AG09319 (cell line): ENCODE measurements at places on chromosomes 6 and 20.

DNA sequence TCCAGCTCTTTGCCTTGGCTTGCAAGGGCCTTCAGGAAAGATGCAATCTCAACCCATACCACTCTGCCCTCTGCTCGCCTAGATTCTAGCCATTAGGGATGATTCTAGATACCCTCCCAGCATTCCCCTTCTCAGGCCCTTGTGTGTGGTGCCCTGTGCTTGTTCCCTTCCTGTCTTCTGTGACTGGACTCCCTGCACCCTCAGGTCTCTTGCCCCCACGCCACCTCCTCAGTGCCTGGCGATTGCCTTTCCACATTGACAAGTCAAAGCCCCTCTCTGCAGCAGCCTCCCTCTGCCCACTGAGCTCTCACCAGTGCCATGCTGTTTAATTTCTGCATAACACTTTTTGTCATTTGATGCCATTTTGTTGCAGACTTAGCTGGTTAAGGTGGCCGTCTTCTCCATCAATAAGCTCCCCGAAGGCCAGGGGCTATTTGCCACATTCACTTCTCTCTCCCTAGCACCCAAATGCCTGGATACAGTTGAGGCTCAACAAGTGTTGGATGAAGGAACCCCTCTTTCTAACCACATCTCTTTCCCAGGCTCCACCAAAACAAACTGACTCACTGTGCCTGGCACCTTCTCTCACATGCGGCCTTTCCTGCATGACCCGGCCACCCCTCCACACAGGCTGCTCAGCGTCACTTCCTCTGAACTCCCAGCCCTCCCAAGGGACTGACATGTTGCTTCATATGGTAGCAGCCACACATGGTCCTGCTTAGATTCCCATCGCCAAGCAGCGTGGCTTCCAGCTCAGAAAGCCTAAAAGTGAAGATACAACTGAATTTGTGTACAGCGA, 4.6 kb upstream of the TXNDC5 start:
- DNase-seq = peak; percentile 67

DNA sequence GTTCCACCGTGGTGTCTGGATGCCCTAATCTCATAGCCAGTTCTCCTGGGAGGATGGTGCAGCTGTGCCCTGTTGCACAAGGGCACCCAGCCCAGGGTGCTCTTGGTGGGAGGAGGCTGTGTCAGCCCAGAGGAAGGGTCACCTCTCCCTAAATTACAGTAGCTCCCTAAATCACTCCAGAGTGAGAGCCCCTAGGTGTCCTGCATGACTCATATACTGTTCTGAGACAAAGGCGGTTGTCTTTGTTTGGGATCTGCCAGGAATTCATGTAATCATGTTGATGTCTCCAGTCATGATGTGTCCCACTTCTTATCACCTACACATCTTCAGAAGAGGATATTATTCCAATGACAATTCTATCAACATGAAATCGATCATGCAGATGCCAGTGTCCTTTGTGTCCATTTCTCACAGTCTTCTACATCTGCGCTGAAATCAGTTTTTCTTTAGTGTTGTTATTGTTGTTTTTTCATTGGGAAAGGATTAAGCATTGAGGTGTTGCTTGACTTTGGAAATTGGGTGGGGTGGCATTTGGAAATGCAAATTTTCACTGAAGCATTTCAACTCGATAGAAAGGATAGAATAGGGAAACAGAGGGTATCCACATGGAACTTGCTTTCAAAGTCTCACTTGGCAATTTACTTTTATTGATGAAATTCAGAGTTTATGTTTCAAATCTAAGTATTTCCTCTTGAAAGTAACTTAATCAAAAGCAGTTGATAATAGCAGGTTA, 19.5 kb downstream of the PERP start:
- DNase-seq = no peak

- no peak for DNase-seq
These were observed 20.6 kb downstream of the CNBD2 start for GRCh38 chr20:35988910-35989463.

GRCh38 chr20:17109307-17109706, 117.5 kb upstream of the PCSK2 start:
- DNase-seq = no peak

DNA sequence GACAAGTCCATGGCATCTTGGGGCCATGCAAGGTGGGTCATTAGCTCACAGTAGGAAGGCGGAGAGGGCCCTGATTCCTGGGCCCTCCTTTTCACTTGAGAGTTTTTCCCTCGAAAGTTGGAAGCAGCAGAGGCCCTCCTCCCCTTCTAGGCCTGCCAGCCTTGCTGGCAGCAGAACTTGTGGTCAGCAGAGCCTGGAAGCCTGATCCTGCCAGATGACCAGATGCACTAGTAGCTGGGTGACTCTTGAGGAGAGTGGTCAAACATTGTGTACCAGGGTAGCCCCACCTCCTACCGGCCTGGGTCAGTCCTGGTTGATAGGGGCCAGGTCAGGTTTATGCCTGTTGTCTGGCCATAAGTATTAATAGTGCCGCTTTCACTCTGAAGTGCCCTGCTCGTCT, 3.8 kb upstream of the HMGA1 start:
- no peak for DNase-seq

- DNase-seq = no peak
These were observed 51.7 kb downstream of the MARCKS start for GRCh38 chr6:113908801-113909200.

- no peak for DNase-seq
These were observed 93.3 kb upstream of the SULF2 start for GRCh38 chr20:47878601-47879027.

GRCh38 chr6:14453712-14454472, 336.3 kb downstream of the CD83 start:
- no peak for DNase-seq

GRCh38 chr20:1426231-1426849, 33.5 kb upstream of the FKBP1A start:
- DNase-seq = no peak

- DNase-seq = no peak
These were observed at the start of gene SNAP91 for GRCh38 chr6:83708970-83709747. Gene SNAP91 (minus strand): TSS chr6:83709101. CDS start chr6:83707927, 1,174 bp downstream.

GRCh38 chr20:53578492-53579222, 15.0 kb downstream of the ZNF217 start:
- peak; percentile 82 for DNase-seq

GRCh38 chr6:100271625-100272024, 193.1 kb downstream of the SIM1 start:
- DNase-seq = no peak

- DNase-seq = no peak
These were observed 152.0 kb downstream of the TSHZ2 start for GRCh38 chr20:53124075-53124551.

DNA sequence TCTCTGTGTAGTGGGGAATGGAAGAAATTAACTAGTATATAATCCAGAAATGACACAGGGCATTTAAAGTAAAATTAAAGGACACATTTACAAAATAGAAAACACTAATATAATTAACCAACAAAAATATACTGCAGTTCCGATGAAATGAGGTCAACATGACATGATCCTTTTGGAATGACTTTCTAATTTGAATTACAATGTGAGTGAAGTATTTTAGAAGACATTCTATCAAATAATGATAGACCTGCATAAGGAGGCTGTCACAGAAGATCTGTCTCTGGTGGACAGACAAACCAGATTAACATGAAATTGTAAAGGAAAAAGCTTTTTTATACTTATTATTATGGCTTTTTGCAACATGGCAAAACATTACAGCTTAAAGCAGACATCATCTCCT, 100.6 kb upstream of the FAM184A start:
- no peak for DNase-seq

GRCh38 chr20:32574296-32575226, 10.6 kb downstream of the NOL4L start:
- DNase-seq = peak; percentile 23

GRCh38 chr6:33132081-33132524, 56.3 kb downstream of the HLA-DPB1 start:
- no peak for DNase-seq

DNA sequence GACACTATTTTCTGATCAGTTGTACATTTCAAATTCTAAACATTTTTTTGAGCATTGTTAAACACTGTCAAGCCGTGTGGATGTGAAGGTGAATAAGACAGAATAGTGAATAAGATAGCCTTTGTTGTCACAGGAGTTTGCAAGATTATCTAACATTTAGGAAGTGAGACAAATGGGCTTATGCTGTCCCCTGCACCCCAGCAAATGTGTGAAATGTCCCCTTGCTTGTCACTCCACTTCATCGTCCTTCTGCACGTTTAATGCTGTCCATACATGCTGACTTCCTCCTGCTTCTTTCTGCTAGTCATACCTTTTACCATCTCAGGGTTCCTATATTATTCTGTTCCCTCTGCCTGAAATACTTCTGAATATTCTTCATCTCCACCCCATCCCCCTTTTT, 62.6 kb downstream of the CBFA2T2 start:
- no peak for DNase-seq

DNA sequence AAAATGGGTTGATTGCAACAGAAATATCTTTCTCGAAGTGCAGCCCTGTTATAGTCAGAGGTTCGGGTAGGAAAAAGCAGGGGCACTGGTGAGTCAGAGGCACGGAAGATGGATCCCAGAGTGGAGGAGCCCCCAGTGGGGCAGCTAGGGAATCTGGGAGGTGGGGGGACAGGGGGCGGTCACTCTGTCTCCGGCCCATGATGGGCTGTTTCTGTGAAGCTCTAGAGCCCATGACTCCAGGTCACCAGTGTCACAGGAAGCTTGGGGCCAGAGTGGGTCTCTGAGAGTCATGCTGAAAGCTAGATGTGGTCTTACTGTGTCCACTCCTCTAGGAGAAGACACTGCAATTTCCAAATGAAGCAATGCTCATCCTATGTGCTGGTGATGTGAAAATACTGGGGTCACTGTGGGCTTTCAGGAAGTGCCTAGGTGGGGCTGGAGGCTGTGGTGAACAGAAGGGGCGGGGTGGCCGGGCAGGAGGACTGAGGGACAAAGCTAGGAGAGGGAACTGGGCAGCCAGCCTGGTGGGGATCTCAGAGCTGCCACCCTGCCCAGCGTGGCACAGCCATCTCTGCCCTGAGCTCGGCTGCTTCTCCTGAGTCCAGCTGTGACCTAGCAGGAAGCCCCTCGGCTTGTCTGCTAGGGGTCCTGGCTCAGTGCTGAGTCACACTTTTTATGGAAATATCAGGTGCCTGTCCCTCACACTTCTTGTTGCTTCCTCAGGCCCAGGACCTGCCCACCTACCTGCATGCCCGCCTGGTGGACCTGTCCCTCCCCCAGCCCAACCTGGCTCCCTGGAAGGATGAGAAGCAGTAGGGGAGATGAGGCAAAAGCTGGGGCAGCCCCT, 54.2 kb downstream of the IRF4 start:
- no peak for DNase-seq

GRCh38 chr6:53107091-53107490, 41.5 kb downstream of the GCM1 start:
- DNase-seq = no peak
